Neural crest cell (in vitro differentiated cells): ENCODE measurements at places on chromosomes 7 and 10. TPM values are rescaled to one million over a fixed set of nuclear protein-coding genes. Genes with fewer than 3 reads are reported as not detected.
A peak's percentile ranks its signal among the peaks of the same experiment; 100 is the strongest.

DNA sequence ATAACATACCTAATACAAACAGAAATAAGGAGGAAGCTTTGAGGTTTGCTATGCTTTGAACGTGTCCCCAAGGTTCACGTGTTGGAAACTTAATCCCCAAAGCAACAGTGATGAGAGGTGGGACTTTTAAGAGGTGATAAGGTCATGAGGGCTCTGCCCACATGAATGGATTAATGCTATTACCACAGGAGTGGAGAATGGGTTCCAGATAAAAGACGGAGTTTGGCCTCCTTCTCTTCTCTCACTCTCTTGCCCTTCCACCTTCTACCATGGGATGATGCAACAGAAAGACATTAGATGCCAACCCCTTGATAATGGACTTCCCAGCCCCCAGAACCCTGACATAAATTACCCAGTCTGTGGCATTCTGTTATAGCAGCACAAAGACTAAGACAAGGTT is 9.6 kb downstream of the ITGB1 start:
- H3K27ac ChIP-seq, result no peak overlapping the region
- peaks cover 68% of the 10 kb centered on the region for H3K4me1 ChIP-seq
- no peaks in the 10 kb centered on the region for H3K36me3 ChIP-seq
- DNase-seq, result no peak

DNA sequence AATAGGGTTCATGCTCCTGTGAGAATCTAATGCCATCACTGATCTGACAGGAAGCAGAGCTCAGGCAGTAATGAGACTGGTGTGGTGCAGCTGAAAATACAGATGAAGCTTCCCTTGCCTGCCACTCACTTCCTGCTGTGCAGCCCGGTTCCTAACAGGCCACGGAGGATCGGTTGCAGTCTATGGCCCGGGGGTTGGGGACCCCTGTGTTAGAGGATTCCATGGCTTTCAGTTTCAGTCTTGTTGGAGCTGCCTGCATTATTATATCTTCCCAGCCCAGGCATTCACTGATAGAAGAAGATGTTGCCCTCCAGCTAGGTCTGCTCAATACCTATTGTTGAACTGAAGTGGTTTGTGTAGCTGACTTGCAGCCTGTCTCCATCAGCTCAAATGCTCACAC is 1298.8 kb downstream of the TYW1 start:
- H3K4me1 ChIP-seq, result peaks cover 6% of the 10 kb centered on the region
- peaks cover 3% of the 10 kb centered on the region for H3K27me3 ChIP-seq
- no peak overlapping the region for H3K27ac ChIP-seq
- H3K36me3 ChIP-seq, result no peaks in the 10 kb centered on the region
- H3K4me3 ChIP-seq, result no peak overlapping the region

GRCh38 chr7:154581251-154581890 is 421.6 kb downstream of the PAXIP1 start:
- no peaks in the 10 kb centered on the region for H3K36me3 ChIP-seq
- DNase-seq, result no peak
- H3K27me3 ChIP-seq, result peaks cover 13% of the 10 kb centered on the region
- no peaks in the 10 kb centered on the region for H3K4me1 ChIP-seq
- H3K4me3 ChIP-seq, result no peak overlapping the region
- H3K27ac ChIP-seq, result no peak overlapping the region

GRCh38 chr7:74097937-74098614 is 14.5 kb downstream of the LIMK1 start:
- peaks cover 21% of the 10 kb centered on the region for H3K4me1 ChIP-seq
- peak overlapping the region; percentile 24 for H3K4me3 ChIP-seq
- H3K36me3 ChIP-seq, result peaks cover 14% of the 10 kb centered on the region
- H3K27ac ChIP-seq, result no peak overlapping the region

DNA sequence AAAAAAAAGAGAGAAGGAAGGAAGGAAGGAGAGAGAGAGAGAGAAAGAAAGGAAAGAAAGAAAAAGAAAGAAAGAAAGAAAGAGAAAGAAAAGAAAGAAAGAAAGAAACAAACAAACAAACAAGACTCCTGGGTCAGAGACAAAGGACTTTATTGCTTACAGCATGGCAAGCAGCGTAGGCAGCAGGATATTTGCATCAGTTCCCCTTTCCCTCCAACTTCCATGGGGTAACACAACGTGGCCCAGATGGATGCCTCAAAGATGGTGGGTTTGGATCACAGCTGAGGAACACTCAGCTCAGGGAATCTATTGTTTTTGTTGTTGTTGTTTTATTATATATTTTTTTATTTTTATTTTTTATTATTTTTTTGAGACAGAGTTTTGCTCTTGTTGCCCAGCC is 128.5 kb upstream of the VKORC1L1 start:
- no peak for DNase-seq
- no peaks in the 10 kb centered on the region for H3K27me3 ChIP-seq
- peaks cover 2% of the 10 kb centered on the region for H3K36me3 ChIP-seq
- peaks cover 4% of the 10 kb centered on the region for H3K4me1 ChIP-seq
- H3K4me3 ChIP-seq, result no peak overlapping the region
- no peak overlapping the region for H3K27ac ChIP-seq

- no peak overlapping the region for H3K27ac ChIP-seq
- H3K4me3 ChIP-seq, result no peak overlapping the region
- H3K4me1 ChIP-seq, result no peaks in the 10 kb centered on the region
- peaks cover 10% of the 10 kb centered on the region for H3K27me3 ChIP-seq
- H3K36me3 ChIP-seq, result peaks cover 14% of the 10 kb centered on the region
Observed at GRCh38 chr10:1747590-1748157, 10.3 kb upstream of the ADARB2 start.

DNA sequence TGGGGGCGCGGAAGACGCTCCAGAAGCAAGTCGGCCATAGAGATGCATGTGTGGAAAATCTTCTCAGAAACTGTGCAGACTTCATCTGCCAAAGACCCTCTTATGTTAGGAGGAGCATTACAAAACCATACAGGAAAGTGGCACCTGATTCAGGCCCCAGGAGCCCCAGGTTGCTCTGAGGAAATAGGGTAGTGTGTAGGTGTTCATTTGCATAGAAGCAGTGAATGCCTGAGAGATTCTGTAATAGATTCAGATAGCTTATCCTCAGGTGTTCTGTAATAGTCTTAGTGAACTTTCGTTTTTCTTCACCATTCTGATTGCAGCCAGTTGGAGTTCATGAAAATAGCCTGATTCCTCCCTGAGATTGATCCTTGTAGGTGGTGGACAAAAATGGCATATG is 106.4 kb upstream of the GJD4 start:
- peaks cover 11% of the 10 kb centered on the region for H3K4me1 ChIP-seq
- H3K4me3 ChIP-seq, result no peak overlapping the region
- H3K27ac ChIP-seq, result peak overlapping the region; percentile 68
- DNase-seq, result no peak

DNA sequence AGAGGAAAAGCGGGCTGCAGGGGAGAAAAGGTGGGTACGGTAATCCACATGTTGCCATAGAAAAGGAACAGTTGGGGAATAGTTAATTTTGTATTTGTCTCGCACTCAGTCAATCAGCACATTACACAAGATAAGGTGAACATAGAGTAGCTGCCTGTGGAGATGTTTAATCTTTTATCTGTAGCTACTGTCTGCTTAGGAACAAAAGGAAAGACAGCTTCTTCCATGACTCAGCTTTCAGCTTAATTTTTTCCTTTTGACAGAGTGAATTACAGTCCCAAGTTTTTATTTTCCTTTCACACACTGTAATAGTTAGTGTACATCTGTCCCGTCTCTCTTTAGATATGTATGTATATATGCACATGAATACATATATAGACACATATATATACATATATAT is 39.3 kb upstream of the PODXL start:
- H3K27me3 ChIP-seq, result peaks cover 69% of the 10 kb centered on the region
- no peak for DNase-seq
- no peak overlapping the region for H3K27ac ChIP-seq
- no peaks in the 10 kb centered on the region for H3K36me3 ChIP-seq
- H3K4me1 ChIP-seq, result peaks cover 10% of the 10 kb centered on the region

DNA sequence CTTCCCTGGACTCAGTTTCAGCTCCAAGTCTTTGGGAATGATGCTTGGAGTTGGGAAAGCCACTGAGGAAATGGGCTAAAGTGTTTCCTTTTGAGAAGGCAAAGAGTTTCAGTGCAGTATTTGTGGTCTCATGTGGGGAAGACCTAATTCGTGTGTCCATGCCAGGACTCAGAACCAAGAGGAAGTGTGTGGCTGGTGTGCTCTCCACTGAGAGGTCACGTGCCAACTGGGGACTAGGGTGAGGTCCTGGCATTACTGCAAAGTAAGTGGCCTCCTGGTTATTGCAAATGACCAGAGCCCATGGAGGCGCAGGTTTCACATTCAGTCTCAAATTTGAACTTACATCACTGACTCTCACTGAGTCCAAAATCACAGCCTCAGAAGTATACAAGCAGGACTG is 48.6 kb upstream of the ITPRID1 start:
- DNase-seq, result no peak
- peaks cover 14% of the 10 kb centered on the region for H3K4me1 ChIP-seq
- no peak overlapping the region for H3K27ac ChIP-seq
- no peaks in the 10 kb centered on the region for H3K36me3 ChIP-seq

GRCh38 chr10:74928742-74929191 is 102.4 kb downstream of the KAT6B start:
- H3K36me3 ChIP-seq, result no peaks in the 10 kb centered on the region
- no peak overlapping the region for H3K27ac ChIP-seq
- H3K27me3 ChIP-seq, result no peaks in the 10 kb centered on the region
- no peak overlapping the region for H3K4me3 ChIP-seq
- peaks cover 60% of the 10 kb centered on the region for H3K4me1 ChIP-seq
- DNase-seq, result no peak

DNA sequence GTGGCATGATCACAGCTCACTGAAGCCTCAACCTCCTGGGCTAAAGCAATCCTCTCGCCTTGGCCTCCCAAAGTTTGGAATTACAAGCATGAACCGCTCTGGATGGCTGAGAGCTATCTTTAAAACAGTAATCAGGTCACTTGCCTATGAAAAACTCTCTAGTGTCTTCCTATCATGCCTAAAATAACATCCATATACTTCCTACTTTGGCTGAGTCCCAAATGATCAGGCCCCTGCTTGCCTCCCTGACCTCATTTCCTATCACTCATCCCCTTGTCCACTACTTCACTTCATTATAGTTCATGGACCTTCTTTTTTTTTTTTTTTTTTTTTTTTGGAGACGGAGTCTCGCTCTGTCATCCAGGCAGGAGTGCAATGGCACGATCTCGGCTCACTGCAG is 28.0 kb downstream of the SEPTIN7 start:
- DNase-seq, result no peak
- H3K4me3 ChIP-seq, result no peak overlapping the region
- H3K36me3 ChIP-seq, result peaks cover 11% of the 10 kb centered on the region
- H3K27ac ChIP-seq, result no peak overlapping the region
- H3K4me1 ChIP-seq, result peaks cover 28% of the 10 kb centered on the region
- no peaks in the 10 kb centered on the region for H3K27me3 ChIP-seq

DNA sequence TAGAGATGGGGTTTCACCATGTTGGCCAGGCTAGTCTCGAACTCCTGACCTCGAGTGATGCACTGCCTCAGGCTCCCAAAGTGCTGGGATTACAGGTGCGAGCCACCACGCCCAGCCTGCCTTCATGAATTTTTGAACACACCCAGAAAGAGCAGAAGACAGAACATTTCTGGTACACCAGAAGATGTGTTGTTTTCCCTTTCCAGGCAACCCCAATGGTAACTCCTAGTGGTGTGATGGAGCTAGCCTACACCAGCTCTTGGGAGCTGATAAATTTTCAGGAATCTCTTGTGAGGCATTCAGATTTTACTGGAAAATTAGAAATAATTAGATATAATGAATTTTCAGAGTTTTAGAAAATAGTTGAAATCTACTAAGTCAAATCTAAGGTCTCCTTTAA is 904 bp upstream of the CCDC7 start:
- no peaks in the 10 kb centered on the region for H3K36me3 ChIP-seq
- H3K4me1 ChIP-seq, result peaks cover 17% of the 10 kb centered on the region
- no peak for DNase-seq
- H3K27me3 ChIP-seq, result peaks cover 20% of the 10 kb centered on the region

- DNase-seq, result no peak
- no peaks in the 10 kb centered on the region for H3K36me3 ChIP-seq
- no peaks in the 10 kb centered on the region for H3K27me3 ChIP-seq
- no peak overlapping the region for H3K4me3 ChIP-seq
- no peak overlapping the region for H3K27ac ChIP-seq
Observed at GRCh38 chr7:114648680-114649079, 234.1 kb downstream of the FOXP2 start.

- DNase-seq, result no peak
- H3K4me1 ChIP-seq, result no peaks in the 10 kb centered on the region
- no peak overlapping the region for H3K27ac ChIP-seq
- no peaks in the 10 kb centered on the region for H3K27me3 ChIP-seq
- no peaks in the 10 kb centered on the region for H3K36me3 ChIP-seq
Observed at GRCh38 chr7:120156476-120156875, 116.5 kb upstream of the KCND2 start.

DNA sequence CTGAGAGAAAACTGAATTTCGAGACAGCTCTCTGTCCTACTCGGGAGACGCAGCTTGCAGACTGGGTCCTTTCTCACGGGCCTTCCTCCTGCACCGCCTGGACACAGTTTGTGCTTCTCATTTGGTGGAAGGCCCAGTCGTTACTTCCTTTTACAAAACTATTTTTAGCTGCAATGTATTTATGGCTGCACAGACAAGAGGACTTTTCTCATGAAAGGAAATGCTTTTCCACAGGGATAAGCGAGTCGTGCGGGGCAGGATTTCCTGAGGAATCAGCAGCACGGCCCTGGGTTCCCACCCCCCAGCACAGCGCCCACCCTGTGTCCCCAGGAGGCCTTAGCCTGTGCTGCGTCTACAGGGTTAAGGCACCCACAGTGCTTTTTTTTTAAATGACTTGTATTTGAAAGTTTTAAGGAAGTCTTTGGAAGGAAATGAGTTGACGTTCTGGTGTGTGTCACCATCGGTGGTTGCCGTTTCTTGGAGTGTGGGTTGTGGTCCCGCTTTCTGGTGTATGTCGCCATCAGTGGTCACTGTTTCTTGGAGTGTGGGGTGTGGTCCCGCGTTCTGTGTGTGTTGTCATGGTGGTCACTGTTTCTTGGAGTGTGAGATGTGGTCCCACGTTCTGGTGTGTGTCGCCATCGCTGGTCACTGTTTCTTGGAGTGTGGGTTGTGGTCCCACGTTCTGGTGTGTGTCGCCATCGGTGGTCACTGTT is 50.9 kb downstream of the INPP5A start:
- H3K27ac ChIP-seq, result peak overlapping the region; percentile 50
- no peak for DNase-seq
- H3K4me3 ChIP-seq, result no peak overlapping the region
- H3K27me3 ChIP-seq, result no peaks in the 10 kb centered on the region
- H3K36me3 ChIP-seq, result peaks cover 2% of the 10 kb centered on the region
- H3K4me1 ChIP-seq, result peaks cover 48% of the 10 kb centered on the region

Gene GDF10
- 2.9 and 3.2 TPM in 2 replicates for total RNA-seq

Gene SPDYE18
- 0.30 TPM in 1 of 2 replicates, not detected in the other for total RNA-seq

Gene MBLAC1
- 2.1 and 2.4 TPM in 2 replicates for total RNA-seq

Gene STAMBPL1
- 3.4 and 4.1 TPM in 2 replicates for total RNA-seq

Gene TEX47
- not detected in 2 replicates for total RNA-seq

Gene FGFR2
- 55.5 and 58.4 TPM in 2 replicates for total RNA-seq

Gene HABP2
- total RNA-seq, result not detected in 2 replicates
